ENCODE measurements at places on chromosomes 12 and 14.

- DNase-seq: no peak
Measured at GRCh38 chr14:79878785-79879184, 332.5 kb downstream of the DIO2 start.

DNA sequence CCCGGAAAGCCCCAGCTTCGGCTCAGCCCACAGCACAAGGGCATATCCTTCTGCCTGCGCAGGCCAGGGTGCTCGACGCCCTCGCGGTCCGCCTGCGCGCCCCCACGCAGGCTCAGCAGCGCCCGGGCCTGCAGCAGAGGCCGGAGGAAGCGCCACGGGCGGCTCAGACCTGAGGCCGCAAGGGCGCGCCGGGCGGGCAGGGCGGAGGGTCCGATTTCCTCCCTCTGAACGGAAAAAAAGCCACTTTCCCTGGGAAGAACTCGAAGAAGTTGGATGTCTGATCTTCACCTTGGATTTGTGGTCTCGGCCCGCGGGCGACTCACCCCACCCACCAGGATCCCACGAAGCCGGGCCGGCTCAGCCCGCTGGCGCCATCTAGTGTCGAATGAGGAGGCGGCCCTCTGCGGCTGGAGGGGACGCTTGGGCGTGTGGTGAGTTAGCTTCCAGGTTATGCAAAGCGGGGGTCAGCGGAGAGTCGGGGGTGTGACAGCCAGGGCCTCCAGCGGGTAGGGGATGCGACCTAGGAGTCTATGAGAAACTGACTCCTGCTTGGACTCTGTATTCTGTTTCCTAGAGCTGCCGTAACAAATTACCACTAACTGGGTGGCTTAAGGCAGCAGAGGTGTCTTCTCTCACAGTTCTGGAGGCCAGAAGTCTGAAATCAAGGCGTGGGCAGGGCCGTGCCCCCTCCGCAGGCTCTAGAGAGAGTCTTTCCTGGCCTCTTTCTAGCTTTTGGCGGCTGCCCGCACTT lies 40.0 kb upstream of the SRSF5 start:
- DNase-seq: peak; percentile 82

GRCh38 chr12:510071-510825 lies 50.5 kb downstream of the B4GALNT3 start:
- DNase-seq: no peak

DNA sequence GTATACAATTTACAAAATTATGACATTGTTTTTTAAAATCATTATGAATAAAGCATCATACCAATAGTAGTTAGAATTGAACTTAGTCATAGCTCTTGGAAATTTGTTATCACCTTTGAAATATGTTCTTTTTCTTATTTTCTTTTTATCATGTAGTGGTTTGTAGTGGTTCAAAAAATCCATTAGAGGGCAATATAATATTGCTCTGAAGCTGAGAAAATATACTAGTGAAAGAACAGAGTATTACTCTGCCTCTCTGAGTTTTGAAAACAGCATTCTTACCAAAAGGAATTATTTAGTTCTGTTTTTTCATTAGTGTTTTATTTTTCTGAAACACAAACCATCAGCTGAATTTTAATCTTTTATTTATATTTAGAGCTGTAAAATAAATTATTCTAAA lies 76.2 kb downstream of the PDZRN4 start:
- DNase-seq: no peak

GRCh38 chr12:46332260-46332659 lies 40.3 kb downstream of the SLC38A2 start:
- DNase-seq: no peak

GRCh38 chr14:104602933-104603325 lies 1.6 kb downstream of the TMEM179 start:
- no peak for DNase-seq

- DNase-seq: peak; percentile 8
Measured at GRCh38 chr12:52121824-52122539, 42.5 kb downstream of the SMIM41 start.

GRCh38 chr12:34302131-34302885 lies 280.0 kb downstream of the ALG10 start:
- DNase-seq: no peak

DNA sequence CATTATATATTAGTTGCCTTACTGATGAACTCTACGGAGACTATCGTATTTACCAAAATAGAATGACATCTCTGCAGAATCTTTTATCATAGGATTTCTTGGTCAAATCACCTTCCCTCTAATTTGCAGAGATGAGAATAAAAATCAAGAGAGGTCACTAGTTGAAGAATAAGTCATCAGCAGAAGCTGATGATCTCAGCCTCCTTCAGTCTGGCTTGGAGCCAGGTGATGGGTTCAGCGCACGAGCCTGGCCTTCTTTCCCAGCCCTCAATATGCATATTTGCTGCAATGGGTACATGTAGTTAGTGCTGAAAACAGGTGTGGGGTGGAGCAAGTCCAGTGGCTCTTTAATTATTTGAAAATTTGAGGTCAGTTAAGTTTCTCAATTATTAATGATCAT lies 19.2 kb upstream of the EMP1 start:
- DNase-seq: no peak

- DNase-seq: no peak
Measured at GRCh38 chr14:84792722-84793410, 737.1 kb upstream of the FLRT2 start.

GRCh38 chr12:34356233-34356987 lies 334.1 kb downstream of the ALG10 start:
- DNase-seq: no peak

DNA sequence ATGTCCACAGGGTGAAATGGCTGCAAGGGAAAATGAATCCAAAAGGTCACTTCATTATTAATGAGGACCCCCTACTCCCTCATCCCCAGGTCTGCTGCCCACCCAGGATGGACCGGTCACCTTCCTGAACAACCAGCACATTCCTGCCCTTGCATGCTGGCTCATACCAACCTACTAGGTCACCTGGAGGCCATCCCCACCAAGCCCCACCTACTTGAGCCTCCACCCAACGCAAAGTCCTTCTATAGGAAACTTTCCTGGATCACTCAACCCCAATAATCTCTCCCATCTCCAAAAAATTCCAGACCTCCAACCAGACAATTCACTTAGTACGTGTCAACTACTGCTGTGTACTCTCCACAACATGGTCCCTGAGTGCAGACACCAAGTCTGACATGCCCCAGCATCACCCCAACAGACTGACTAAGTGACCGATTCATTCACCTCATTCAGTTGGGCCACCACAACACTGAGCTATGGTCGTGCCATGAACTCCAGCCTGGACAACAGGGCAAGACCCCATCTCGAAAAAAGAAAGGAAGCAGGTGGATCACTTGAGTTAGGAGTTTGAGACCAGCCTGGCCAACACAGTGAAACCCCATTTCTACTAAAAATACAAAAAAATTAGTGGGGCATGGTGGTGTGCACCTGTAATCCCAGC lies 18.1 kb downstream of the CLMN start:
- DNase-seq: no peak

GRCh38 chr14:106166650-106167204 lies 640.3 kb downstream of the TMEM121 start:
- no peak for DNase-seq

GRCh38 chr12:133038118-133038709 lies 905 bp downstream of the ZNF84 start:
- DNase-seq: no peak
